Left lung (tissue), 14 donors: ENCODE measurements at places on chromosomes 4 and X.

DNA sequence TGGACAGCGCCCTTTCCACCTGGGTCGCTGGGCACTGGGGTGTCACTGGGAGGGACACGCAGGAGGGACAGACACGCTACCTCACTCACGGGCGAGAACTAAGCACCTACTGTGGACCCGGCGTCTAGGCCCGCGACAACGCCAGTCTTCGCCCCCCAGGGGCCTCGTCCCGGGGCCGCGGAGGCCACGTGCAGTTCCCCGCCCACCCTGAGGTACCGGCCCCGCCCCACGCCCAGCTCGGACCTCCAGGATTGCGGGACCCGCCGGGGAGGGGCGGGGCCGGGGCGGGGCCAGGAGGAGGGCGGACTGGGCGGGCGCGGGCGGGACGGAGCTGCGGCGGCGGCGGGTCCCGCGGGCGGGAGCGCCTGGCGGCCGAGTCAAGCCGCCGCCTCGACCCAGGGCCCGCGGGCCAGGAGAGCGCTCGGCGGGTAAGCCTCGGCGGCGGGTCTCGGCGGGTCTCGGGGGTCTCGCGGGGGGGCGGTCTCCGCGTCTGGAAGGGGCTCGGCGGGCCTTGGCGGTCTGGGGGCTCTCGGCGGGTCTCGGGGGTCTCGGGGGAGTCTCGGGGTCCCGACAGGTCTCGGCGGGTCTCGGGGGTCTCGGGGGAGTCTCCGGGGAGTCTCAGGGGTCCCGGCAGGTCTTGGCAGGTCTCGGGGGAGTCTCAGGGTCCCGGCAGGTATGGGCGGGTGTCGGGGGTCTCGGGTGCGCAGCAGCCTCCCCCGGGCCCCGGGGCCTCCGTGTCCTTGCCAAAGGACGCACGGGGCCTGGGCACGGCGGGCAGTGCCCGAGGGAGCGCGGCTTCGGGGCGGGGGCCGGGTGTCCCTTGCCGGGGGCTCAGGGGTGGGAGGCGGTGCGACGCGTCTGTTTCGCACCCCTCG is at the start of gene SH3BP2:
SH3BP2 (plus strand) TSS at position 375 of the 875 bp plus-strand sequence. CDS start 27,533 bp downstream, outside the sequence.
- peak; percentile 79 for DNase-seq

GRCh38 chrX:154368630-154369448 is 5.6 kb downstream of the FLNA start:
- DNase-seq: peak; percentile 58

GRCh38 chr4:124851741-124852140 is 139.2 kb upstream of the ANKRD50 start:
- DNase-seq: no peak

DNA sequence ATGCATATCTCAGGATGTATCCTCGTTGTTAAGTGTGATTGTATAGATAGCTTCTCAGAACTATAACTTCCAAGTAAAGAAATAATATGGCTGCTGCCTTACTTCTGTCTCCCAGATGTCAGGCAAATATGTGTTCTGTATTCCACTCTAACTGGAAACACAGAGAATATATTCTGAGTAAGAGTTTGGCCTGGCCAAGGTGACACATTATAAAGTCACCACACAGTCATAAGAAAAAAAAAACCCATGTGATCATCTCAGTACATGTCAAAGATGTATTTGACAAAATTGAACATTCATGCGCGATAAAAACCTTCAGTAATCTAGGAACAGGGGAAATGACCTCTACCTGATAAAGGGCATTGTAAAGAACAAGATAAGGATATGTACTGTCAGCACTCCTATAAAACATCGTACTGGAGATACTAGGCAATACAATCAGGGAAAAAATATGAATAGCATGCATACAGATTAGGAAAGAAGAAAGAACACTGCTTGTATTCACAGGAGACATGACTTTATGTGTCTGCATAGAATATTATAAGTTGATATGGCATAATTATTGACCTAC is 207.1 kb downstream of the ZNF330 start:
- DNase-seq: no peak

GRCh38 chrX:18616688-18617406 is 55.1 kb downstream of the RS1 start:
- no peak for DNase-seq

DNA sequence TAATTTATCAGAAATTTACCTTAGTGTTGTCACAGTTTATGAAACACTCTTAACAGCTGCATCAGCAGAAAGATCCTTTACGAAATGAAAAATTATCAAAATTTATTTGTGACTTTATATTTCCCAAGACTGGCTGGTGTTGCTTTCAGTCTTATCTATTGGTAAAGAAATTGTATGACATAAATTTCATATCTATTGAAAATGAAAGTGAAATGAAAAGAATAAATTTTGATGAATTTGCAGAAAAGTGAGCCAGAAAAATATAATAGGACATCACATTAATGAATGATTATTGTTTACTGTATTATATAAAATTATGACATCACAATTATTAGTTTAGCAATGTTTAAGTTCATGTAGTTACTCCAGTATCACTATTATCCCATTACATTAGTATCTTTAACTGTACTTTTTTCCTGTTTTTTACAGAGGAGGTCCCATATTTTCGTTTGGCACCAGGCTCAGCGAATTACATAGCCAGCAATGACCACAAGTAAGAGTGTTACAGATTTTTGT is 13.2 kb upstream of the TMEM165 start:
- DNase-seq: no peak

- DNase-seq: no peak
Measured at GRCh38 chr4:113952452-113953029, 26.9 kb downstream of the ARSJ start.

DNA sequence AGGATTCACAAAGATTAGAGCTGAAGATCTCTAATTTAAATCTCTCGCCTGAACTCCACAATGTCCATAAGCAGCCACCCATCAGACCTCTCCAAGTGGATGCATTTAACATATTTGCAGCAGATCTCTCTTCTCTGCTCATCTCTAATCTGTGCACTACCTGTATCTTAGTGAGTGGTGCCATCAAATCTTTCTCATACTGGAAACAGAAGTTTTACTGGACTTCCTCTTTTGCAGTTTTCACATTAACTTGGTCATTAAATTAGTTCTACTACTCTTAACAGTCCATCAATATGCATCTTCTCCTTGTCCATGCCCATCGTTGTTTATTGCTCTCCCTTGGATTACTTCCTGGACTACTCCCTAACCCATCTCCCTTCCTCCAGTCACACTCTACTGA is 488.5 kb downstream of the IL15 start:
- DNase-seq: no peak

- DNase-seq: no peak
Measured at GRCh38 chrX:117895418-117895817, 221.2 kb downstream of the KLHL13 start.

- no peak for DNase-seq
Measured at GRCh38 chr4:142927721-142928120, 81.6 kb upstream of the INPP4B start.

DNA sequence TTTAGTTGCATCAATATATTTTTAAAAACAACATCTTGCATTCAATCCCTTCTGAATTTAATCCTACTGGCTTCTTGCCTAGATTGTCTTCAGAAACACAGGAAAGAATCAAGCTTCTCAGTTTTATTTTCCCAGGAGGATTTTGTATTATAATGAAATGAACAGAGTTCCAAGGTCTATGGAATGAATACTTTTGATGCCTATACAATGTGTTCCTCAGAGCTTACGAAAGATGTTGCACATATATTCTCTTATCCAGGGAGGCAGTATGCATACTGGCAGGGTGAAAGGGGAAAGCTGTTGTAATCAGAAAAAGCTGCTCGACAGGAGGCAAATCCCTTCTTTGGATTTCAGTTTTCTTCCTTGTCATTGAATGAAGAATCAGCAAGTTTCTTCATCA is 8.8 kb downstream of the TMPRSS11D start:
- DNase-seq: no peak

GRCh38 chr4:165560941-165561340 is 182.1 kb downstream of the CPE start:
- no peak for DNase-seq

DNA sequence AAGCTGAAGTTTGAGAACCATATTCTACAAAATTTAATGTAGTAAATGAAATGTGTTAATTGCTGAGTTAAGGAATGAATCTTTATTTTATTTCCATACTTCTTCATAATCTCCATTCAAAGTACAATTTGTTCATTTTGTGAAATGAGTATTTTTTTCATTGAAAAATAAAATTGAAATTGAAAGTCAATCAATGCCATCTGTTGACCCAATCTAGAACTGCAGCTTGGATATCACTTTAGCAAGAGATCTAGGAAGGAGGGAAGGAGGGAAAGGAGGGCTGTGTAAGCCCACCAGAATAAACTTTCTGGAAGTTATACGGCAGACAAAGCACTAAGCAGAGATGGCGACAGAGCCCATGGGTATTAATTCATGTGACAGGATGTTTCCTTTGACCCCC is 128.4 kb downstream of the ZMAT1 start:
- no peak for DNase-seq

- DNase-seq: no peak
Measured at GRCh38 chrX:139224953-139225665, 305.4 kb upstream of the F9 start.

DNA sequence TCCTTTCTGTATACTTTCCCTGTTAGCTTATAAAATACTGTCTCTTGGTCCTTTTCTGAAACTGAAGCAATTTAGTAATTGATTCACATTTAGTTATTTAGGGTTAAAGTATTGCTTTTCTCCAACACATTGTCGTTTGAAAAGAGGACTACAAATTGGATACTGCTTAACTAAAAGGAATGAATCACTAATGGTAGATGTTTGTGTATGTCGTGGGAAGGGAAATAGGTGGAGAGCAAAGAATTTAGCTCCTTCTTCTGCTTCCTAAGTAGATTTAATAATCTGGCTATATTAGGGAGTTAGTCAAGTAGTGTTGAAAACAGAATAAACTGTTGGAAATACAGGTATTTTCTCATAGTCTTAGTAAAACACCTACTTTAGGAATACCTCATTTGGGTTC is 27.9 kb downstream of the SLAIN2 start:
- no peak for DNase-seq

- no peak for DNase-seq
Measured at GRCh38 chrX:23792861-23793553, 10.0 kb downstream of the SAT1 start.
